ENCODE measurements at places on chromosomes 1 and 21.
A peak's percentile ranks its signal among the peaks of the same experiment; 100 is the strongest.

GRCh38 chr1:29669158-29669871 is 433.0 kb downstream of the PTPRU start:
- DNase-seq = no peak

DNA sequence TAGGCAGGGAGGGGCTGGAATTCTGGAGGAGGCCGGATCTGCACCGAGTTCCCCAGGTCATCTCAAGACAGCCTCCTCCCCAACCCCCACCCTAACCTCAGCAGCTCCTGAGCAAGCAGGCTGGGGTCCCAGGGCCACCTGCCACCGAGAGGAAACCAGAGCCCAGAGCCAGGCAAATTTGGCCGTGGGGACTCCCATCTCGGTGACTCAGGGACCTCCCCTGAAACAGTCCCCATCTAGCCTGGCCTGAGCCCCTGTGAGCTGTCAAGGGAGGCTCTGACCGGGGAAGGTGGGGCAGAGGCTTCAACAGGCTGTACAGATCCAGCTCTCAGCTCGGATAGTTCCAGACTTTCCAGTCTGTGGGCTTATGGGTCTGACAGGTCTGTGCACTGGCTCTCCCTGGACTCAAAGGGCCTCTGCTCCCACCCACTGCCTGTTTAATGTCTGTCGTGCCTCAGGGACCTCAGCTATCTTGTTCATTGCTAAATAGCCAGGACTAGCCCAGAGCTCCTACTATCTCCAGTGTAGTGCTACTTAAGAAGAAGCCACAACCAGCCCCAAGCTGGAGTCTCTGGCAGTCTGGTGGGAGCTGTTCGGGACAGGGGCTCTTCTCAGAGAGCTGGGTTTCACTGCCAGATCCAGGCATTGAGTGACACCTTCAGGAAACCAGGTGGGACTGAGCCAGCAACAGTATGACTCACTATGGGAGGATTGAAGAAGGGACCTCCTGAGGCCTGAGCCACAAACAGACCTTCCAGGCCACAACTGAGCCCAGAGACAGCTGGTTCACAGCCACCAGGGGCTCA is 25.6 kb downstream of the MATN1 start:
- no peak for DNase-seq

GRCh38 chr1:228393268-228393701 is 13.3 kb downstream of the TRIM11 start:
- DNase-seq = peak; percentile 85

GRCh38 chr1:7501084-7501491 is 270.0 kb upstream of the VAMP3 start:
- DNase-seq = no peak

- no peak for DNase-seq
These were observed 58.8 kb downstream of the CLIC4 start for GRCh38 chr1:24803987-24804530.

DNA sequence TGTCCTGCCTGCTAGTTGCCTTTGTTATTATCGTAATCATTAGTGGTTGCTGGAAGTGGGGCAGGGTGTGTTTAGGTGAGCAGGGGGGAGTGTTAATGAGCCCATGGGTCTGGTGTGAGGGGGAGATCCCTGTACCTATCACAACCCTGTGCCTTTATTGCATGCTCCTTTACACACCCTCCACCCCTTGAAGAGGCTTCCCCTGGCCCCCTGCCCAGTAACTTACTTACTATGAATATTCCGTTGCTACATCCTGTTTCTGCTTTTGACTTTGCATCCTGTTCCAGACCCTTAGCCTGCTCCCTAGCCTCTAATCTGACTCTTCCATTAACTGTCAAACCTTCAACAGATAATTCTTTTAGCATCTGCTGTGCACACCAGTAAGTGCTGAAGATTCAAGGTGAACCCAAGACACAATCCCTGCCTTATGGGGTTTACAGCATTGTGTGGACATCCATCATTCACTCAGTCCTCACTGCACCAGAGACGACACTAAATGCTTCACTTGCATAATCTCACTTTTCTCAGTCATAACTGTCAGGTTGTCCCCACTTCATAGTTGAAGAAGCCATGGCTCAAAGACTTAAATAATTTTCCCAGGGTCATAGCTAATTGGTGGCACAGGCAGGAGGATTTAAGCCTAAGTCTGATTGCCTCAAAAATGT is 47.9 kb downstream of the CDC7 start:
- no peak for DNase-seq

GRCh38 chr1:161324020-161324419 is 9.8 kb downstream of the SDHC start:
- no peak for DNase-seq

DNA sequence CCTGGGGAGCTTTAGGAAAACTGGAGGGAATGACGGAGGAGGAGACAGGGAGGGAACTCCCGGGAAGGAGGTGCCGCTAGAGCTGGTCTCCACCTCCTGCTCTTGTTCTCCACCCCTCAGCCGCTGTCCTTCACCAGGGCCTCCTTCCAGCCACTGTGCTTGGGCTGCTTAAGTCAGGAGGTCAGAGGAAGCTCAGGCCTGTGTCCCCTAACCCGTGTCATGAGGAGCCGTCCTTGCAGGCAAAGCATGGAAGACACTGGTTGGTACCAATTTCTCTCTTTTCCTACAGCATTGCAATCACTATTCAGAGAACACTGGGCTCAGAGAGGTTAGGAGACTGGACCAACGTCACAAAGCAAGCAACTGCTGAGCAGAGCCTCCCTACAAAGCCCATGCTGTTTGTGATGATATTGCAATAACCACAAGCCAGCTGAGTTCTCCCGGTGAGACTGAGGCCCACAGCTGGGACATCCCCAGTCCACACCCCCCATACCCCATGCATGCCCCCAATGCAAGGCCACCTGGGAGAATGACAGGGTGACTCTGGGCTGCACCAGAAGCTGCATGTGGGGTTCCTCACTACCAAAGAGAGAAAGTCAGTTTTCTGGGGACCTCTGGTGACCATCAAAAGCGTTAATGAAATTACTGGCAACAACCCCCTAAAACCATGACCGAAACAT is 427.5 kb downstream of the NPHP4 start:
- no peak for DNase-seq

DNA sequence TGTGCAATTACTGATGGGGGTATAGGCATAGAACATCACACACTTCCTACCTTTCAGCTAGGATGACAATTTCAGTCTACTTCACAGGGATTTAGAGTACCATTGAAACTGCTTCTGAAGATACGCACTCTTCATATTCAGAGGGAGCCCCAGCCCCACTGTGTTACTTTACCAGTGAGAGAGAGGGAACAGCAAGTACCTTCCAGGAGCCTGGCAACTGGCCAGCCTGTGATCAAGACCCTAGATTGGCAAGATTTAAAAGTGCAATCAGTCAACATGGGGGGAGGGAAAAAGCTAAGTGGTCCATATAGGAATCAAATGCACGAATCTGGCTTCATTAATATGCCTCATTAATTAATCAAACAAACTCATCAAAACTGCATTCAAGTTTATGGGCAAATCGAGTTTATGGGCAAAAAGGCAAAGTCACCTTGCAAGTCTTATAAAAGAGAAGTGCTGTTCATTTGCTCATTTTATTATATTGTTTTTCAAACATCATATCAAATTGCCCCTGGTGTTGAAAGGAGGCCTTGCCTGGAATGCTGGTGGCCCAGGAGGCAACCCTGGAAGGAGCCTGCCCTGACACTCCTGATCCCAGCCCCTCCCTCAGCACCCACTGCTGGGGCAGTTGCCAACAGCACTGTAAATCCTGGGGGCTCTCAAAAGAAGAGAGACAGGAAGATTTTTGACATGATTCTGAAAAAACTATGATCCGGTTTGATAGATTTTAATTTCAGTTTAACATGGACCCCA is 184.9 kb upstream of the DPT start:
- DNase-seq = no peak

- DNase-seq = no peak
These were observed at the start of gene MROH9 for GRCh38 chr1:170935231-170935630. Gene MROH9, plus strand, starts transcription at chr1:170935534. Its CDS starts 10,023 bp downstream, at chr1:170945557.

DNA sequence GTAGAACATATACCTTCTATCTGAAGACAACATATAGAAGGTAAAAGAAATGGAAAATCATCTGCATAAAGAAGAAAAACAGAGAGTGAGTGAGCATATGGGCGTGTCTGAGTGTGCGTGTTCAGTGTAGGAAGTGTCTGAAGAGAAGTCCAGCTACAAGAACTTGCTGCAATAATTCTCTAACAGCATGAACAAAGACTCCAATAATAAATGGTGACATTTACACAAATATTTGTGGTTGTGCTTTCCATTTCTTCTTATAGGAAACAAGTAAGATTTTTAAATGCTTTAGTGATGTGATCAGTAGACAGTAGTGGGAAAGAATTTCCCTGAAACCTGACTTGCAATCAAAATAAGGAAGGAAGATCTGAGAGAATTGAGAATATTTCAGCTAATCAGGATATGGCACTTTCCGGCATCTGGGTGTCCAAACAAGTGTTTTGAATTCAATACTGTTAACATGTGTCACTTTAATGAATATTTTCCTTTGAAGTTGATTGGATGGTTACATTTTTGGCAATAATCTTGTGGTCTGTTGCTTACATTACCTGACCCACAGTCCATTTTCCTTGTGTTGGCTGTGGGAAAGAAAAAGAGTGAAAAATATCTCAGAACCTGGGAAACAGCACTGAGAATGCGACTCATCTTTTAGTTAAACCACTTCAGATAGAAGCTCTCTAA is 154.0 kb downstream of the TGFB2 start:
- peak; percentile 94 for DNase-seq

DNA sequence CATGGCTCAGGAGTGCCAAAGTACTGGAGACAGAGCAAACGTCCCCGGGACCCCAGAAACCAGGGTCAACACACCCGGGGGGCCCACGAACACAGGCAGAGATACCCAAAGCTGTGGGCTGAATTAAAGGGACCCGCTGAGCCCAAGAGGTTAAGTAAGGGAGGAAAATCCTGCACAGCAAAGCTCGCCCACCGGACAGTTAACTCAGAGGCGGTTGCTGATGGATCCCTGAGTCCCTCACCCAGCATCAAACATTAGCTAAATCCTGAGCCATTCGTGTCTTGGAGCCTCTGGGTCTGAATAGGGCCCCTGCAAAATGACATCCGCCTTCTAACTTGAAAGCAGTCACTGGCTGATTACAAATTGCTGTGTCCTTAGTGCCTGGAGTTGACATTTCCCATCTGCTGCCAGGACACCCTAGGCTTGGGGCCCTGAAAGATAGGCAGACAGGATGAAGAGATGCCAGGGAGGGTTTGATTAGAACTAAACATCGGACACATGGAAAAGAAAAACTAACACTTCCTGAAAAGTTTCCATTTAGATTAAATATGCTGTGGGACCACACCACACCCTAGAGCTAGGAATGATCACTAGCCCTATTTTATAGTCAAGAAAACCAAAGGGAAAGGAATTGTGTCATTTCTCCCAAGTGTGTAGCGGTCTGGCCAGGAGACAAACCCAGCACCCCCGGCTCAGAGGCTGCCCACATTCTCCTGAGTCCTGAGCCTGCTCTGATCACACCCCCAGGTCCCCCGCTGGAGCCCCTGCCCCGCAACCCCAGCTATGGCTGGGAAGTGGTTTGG is 239.3 kb downstream of the NPHP4 start:
- no peak for DNase-seq

GRCh38 chr1:223714849-223715603 is 2.7 kb downstream of the CAPN2 start:
- DNase-seq = no peak

GRCh38 chr21:18810136-18810535 is 406.6 kb upstream of the TMPRSS15 start:
- DNase-seq = no peak

DNA sequence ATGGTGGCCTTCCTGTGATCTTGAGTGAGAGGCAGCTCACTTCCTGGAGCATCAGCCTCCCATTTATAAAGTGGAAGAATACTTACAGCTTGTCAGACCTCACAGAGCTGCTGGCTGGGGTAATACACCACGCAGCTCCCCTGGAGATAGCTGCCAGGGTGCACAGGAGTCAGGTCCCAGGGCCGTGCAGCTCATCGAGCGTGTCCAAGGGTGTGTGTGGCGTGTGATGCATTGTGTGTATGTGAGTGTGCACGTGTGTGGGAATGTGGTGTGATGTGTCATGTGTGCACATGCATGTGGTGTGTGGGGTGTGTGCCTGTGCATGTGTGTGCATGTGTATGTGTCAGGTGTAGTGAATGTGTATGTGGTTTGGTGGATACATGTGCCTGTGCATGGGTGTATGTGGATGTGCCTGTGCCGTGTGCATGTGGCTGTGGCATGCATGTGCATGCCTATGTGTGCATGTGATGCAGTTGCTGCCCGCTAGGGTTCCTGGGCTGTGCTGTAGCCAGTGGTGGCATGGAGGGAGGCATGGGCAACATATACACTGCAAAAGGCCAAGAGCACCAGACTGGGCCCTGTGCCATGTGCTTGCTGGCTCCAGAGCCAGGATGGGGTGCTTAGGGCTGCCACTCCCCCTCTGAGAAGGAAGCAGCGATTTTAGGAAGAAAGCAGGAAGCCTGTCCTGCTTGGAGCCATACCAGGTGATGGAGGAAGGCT is 24.6 kb downstream of the WNT3A start:
- DNase-seq = no peak

DNA sequence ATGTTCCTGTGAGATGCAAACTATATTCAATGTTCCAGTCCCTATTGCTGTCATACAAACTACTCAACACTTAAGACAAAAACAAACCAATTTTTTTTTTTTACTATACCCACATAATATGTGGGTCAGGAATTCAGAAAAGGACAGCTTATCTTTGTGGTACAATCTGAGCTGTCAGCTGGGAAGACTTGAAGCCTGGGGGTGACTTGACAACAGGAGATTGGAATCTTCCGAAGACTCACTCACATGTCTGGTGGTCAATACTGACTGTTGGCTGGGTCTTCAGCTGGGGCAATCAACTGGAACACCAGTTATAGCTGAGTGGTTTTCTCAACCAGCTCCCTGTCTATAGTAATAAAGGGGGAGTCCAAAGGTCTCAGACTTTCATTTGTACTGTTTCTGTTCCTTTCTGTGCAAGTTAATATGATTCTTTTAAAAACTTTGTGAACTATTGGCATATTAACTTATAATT is 81.7 kb upstream of the ATP1B1 start:
- no peak for DNase-seq

DNA sequence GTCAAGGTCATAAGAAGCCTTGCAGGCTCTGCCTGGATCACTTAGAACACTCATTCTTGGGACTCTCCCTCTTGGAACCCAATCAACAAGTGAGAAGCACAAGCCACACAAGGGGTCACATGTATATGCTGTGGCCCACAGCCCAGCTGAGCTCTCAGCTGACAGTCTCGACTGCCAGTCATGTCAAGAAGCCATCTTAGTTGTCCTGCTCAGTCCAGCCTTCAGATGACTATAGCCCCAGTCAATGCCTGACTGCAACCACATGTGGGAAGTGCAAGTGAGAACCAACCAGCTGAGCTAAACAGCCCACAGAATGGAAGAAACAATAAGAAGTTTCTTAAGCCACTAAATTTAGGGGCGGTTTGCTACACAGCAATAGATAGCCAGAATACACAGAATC is 356.0 kb downstream of the KCNH1 start:
- DNase-seq = peak; percentile 28

DNA sequence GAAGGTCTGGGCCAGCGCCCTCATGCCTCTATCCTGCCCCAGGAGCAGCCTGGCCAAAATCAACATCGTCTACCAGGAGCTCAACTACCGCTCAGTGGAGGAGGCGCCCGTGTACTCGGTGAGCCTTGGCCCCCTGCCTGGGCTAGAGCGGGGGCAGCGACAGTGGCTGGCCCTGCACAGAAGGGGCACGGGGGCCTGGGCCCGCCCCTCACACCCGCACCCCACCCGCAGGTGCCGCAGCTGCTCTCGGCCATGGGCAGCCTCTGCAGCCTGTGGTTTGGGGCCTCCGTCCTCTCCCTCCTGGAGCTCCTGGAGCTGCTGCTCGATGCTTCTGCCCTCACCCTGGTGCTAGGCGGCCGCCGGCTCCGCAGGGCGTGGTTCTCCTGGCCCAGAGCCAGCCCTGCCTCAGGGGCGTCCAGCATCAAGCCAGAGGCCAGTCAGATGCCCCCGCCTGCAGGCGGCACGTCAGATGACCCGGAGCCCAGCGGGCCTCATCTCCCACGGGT is 10.8 kb downstream of the SCNN1D start:
- DNase-seq = no peak

Data from foreskin melanocyte (primary cell).